ENCODE measurements at places on chromosomes 13 and 19.

- no peak for DNase-seq
Measured at GRCh38 chr13:45206340-45206739, 5.5 kb upstream of the KCTD4 start.

DNA sequence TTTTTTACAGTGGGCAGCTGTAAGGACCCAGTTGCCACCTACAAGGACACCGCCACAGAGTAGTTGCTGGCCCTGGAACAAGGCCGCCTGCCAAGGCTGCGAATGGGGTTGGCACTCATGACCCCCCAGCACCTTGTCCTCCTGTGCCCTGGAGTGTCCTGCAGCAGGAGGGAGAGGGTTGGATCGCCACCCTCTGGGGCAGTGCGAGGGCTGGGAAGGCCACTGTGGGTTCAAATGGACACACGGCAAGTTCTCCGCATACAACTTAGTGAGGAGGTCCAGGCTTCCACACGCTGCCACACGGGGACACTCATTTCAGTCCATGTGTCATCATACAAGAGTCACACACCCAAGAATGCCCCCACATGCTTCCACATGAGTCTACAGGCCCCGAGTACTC is 978 bp downstream of the KLK8 start:
- no peak for DNase-seq

DNA sequence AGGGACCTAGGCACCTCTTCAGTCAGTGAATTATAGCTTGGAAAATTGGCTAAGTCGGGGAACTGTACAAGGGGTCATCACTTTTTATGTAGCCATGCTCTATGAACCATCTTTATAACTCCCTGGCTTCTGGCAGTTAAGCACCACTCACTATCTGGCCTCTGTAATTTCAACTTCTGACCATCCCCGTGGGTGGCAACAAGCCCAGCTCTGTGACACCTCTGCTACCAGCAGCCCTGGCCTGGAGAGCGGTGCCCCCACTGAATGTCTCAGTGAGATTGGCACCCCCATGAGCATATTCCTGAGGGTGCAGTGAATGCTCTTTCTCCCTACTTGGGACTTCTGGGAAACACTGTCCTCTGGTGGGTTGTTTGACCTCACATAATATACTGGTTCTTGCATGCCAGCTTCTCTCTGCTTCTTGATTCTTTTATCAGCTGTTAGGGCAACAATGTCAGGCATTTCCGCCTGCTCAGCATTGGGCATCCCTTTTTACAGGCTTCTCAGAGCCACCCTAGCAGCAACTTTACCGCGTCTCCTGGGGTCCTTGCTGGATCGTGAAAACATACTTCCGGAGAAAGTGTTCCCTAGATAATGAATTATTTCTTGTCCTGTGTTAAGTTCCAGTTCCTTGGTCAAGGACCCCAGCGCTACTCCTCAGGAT is 10.4 kb downstream of the KL start:
- DNase-seq: no peak

DNA sequence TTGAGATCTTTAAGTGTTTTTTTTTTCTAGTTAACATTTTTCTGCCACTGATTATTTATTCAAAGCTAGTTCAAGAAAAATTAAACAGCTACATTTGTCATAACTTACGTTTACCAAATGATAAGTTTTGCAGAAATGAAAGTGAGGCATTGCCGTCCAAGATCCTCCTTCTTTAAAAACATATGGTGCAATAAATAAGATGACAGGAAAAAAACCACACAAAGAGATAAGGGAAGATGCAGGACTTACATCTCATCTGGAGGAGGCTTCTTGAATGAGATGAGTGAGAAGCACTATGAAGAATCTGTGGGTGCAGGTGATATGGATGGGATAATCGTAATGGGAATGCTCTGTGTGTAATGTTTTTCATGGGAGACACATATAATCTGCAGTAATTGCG is 12.4 kb downstream of the TNFSF13B start:
- no peak for DNase-seq

GRCh38 chr19:47158879-47159503 is 28.4 kb downstream of the SAE1 start:
- DNase-seq: no peak

DNA sequence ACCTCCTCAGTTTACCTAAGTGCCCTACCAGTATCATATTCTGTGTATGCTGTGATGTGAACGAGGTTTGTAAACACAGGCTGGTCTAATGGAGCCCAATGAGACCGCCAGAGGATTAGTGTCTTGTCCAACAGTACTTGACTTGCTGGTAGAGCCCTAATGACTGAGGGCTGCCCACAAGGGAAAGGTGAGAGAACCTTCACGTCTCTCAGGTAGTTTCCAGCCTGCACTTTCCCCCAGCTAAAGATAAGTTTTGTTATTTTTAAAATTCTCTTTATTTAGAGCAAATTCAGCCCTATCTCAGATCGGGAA is 498 bp upstream of the RBM26 start:
- DNase-seq: no peak

DNA sequence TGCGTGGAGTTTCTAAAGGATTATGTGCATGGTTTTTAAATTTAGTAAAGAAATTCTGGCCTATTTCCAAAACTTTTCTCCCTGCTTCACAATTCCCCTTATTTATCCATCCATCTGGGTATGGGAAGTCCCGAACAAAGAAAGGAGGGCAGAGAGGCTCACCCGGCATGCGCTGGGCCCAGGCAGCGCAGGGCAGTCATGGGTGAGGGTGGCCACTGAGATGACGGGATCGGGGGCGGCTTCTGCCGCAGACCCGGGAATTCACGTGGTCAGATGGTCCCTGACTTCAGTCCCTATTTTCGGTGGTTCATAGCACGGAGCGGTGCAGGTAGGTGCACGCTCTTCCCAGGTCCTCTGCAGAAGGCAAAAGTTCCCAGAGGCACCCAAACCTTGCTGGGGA is 14.5 kb downstream of the IRS2 start:
- DNase-seq: no peak

GRCh38 chr13:76741624-76742023 is 144.6 kb downstream of the KCTD12 start:
- DNase-seq: no peak

DNA sequence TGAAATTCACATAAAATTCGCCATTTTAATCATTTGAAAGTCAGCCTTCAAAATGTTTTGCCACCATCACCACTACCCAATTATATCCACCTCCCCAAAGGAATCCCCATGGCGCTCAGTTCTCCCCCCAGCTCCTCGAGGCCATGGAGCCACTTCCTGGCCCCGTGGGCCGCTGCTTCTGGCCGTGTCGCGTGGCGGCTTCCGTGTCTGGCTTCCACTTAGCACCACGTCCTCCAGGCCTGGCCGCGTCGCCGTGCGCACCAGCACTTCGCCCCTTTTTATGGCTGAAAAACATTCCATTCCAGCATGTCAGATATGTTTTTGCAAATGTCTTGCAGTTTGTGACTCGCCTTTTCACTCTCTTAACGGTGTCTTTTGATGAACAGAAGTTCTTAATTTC is 46.7 kb upstream of the DCUN1D2 start:
- DNase-seq: no peak

- DNase-seq: no peak
Measured at GRCh38 chr19:49474542-49474924, 518 bp downstream of the FLT3LG start.

DNA sequence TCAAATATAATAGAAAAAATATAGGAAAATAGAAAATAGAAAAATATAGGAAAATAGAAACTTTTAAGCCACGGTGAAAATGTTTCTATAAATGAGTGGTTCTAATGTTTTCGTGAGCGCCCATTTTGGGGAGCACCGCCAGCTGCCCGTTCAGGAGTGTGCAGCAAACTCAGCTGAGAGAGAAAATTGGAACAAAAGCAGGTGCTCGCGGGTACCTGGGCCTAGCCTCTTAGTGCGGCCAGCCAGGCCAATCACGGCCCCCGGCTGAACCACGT is 204 bp upstream of the PDX1 start:
- no peak for DNase-seq

- no peak for DNase-seq
Measured at GRCh38 chr19:57406516-57407123, 4.3 kb upstream of the ZNF17 start.

- DNase-seq: no peak
Measured at GRCh38 chr13:99610702-99611289, 109.5 kb downstream of the TM9SF2 start.

DNA sequence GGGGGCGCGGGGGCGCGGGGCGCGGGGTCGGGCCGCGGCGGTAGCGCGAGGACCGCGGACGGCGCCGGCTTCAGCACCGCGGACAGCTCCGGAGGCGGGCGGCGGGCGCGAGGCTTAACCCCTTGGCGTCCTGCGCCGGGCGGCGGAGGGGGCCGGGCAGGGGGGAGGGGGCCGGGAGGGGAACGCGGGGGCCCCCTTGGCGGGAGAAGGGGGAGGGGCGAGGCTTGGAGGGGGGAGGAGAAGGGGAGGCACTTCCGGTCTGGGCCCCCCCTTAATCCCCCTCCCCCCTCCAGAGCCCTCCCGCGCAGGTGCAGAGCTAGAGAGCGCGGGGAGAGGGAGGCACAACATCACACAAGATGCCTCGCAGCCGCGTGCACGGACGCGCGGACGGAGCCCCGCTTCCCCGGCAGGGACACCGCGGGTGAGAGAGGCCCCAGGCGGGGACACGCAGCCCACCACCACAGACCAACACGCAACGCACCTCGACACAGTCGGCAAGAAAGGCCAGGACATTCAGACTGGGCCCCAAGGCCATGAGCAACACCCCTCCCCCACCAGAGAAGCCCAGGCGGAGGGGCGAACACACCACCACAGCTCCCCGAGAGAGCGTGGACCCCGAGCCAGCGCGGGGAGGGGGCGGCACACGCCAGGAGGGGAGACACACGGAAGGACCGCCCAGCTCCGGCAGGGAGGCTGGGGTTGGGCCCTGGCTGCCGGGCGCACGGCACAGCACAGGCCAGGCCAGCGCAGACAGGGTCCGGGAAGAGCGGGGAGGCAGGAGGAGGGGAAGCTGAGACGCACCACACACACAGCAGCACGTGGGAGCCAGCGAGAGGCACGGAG is 24.1 kb downstream of the SHANK1 start:
- DNase-seq: no peak

DNA sequence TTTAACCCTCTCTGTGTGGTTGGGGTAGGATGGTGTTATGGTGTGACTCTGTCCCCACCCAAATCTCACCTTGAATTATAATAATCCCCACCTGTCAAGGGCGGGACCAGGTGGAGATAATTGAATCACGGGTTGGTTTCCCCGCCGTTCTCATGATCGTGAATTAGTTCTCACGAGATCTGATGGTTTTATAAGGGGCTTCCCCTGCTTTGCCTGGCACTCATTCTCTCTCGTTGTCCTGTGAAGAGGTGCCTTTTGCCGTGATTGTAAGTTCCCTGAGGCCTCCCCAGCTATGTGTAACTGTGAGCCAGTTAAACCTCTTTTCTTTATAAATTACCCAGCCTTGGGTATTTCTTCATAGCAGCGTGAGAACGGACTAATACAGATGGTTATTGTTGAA is 68.8 kb downstream of the ARHGEF7 start:
- no peak for DNase-seq

- no peak for DNase-seq
Measured at GRCh38 chr13:44230736-44231135, 142.9 kb upstream of the SERP2 start.

GRCh38 chr13:84129966-84130365 is 247.7 kb upstream of the SLITRK1 start:
- no peak for DNase-seq

- DNase-seq: no peak
Measured at GRCh38 chr13:79727086-79727485, 246.1 kb downstream of the NDFIP2 start.

DNA sequence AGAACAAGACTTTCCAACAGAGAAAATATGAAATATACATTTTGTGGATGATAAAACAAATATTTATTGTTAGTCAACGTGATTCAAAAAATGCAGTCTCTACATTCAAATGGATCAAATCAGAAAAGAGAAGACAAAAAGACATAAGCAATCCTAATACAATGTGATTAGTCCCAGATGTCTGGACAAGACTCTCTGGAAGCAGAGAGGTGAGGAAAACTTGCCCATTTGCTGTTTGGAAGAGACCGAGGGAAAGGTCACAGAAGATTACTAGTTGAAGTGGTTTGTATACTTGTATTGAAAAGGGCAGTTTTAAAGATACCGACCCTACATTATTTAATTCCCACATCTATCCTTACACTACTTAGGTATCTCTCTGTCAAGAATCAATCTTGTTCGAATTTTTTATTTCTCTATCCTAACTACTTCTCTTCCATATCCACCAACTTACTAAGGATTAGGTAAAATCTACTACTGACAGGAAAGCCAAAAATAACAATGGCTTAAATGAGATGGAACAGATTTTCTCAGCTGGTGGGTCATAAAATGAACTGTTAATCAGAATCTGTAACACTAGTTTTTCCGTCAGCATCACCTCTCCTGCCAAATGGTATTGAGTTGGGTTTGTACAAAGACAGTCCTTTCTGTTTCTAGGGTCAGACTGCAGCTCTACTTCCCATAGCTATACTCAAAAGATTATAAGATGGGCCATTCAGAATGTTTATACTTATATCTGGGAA is 497.1 kb downstream of the DCT start:
- DNase-seq: no peak

- DNase-seq: no peak
Measured at GRCh38 chr13:79658333-79658975, 177.5 kb downstream of the NDFIP2 start.

DNA sequence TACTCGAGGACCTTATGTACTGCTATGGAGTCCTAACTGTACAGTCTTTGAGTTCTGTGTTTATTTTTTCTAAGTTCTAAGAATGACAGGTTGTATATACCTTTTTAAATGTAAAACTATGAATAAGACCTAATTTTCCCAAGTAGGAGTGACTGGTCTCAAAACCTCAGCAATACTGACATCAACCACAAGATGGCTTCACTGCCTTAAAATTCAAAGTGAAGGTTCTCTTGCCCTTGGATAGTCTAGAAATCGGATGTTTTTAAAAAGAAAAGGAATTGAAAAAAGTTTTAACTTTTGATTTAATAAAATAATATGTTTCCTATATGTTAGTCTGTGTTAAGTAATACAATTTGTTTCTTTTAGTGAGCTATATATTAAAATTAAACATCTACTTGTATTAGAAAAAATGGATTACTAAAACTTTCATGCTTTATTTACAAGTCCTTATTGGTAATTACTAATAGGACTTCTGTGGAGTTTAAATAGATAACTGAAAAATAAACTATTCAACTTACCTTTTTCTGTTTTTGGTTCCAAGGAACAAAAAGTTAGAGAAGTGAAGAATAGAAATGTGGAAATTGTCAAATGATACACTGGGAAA is 52.0 kb downstream of the TDRD3 start:
- DNase-seq: no peak

DNA sequence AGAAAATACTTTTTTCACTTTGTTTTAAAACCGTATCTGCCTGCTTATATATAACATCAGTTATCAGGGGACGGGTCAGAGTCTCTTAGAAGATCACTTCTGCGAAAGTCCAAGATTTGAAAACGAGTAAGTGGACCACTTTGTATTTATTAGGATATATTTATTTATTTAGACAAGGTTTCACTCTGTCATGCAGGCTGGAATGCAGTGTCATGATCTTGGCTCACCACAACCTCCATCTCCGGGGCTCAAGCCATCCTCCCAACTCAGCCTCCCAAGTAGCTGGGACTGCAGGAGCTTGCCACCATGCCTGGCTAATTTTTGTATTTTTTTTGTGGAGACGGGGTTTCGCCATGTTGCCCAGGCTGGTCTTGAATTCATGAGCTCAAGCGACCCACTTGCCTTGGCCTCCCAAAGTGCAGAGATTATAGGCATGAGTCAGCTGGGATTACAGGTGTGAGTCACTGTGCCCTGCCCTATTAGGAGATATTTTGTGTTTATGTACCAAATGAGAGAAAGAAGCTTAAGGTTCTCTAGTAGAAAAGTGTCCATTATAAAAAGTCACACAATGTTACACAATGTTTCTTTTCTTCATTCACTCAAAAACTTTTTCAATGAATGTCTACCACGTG is 39.5 kb downstream of the RASL11A start:
- DNase-seq: no peak

Measured in vagina (tissue), 2 donors.